ENCODE measurements at places on chromosomes 5 and 9. TPM values are rescaled to one million over a fixed set of nuclear protein-coding genes. Genes with fewer than 3 reads are reported as not detected.

RASGEF1C gene
- total RNA-seq = 0.30 TPM

PCDHA3 gene
- total RNA-seq = 0.05 TPM

DNA sequence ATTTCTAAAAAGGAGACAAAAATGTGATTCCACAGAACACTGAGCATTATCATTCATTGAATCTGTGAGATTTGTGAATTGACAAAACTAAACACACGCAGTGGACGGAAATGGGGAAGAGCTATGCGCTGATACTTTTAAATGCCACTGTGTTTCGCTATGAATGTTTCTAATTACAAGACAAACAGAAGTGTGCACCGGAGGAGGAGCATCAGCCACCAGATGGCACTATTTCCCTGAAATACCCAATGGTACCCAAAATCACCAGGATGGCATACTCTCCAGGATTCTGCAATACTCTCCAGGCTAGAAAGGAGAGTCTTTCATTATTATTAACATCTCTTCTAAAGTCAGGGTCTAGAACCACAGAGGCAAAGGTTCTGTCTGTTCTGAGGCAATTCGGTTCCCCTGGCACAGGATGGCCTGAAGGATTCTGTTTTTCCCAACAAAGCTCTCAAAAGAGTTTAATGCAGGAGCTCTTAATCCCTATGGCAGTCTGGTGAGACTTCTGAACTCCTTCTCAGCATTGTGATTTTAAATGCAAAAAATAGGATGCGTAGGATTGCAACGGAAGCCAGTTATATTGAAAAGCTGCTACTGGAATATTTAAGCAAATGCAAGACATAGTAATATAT, 13.8 kb upstream of the PUM3 start:
- DNase-seq = peak; percentile 59

GABRA1 gene
- not detected for total RNA-seq

- DNase-seq = no peak
Measured at GRCh38 chr9:77772646-77773045, 124.5 kb upstream of the GNA14 start.

- no peak for DNase-seq
Measured at GRCh38 chr5:145739843-145740242, 95.3 kb downstream of the PRELID2 start.

- no peak for DNase-seq
Measured at GRCh38 chr5:148962761-148963324, 100.0 kb downstream of the SH3TC2 start.

- DNase-seq = no peak
Measured at GRCh38 chr5:152634586-152634985, 229.5 kb upstream of the NMUR2 start.

TSSK1B gene
- total RNA-seq = not detected

GRCh38 chr5:37520811-37521210, 141.7 kb downstream of the WDR70 start:
- no peak for DNase-seq

ACOT12 gene
- total RNA-seq = 51.6 TPM

GRCh38 chr5:97073420-97073819, 69.0 kb downstream of the LIX1 start:
- DNase-seq = no peak

GRCh38 chr5:147805030-147805454, 22.5 kb upstream of the JAKMIP2 start:
- DNase-seq = no peak

- no peak for DNase-seq
Measured at GRCh38 chr5:125888358-125888757, 534.9 kb upstream of the GRAMD2B start.

DNA sequence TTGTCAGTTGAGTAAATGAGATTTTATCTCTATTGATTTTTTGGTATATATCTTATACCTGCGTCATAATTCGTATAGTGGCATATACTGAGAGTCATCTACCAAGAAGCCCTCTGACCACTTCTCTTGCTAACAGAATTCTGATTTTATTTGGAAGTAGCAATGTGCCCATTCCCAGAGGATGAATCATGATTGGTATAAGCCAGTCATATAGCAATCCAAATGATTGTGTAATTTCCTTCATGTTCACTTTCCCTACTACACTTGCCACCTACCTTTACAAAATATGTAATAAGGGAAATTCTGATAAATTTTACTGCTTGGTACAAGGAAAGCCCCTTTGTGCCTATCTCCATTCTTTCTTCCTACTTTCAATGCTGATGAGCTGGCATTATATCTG, 16.1 kb upstream of the ZNF462 start:
- DNase-seq = no peak

SOWAHA gene
- 1.7 TPM for total RNA-seq

- DNase-seq = no peak
Measured at GRCh38 chr9:77898864-77899263, 132.7 kb downstream of the GNAQ start.

DNA sequence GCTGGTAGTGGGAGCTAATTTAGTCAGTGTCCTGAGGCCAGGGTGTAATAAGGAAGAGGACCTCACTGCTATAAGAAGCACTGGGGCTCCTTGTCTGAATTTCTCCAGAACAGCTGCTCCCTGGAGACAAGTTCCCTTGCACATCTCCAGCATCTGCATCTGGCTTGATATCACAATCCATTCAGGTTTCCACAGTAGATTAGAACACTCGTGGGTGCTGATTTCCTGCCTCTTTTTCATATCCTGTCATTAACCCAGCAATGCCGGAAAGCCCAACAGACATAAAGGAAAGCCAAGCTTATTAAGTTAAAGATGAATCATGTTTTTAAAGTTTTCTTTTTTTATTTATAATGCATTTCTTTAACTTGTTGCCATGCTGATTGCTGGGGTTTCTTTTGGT, 232.3 kb upstream of the WWC1 start:
- DNase-seq = no peak

CAMK2A gene
- not detected for total RNA-seq

DNA sequence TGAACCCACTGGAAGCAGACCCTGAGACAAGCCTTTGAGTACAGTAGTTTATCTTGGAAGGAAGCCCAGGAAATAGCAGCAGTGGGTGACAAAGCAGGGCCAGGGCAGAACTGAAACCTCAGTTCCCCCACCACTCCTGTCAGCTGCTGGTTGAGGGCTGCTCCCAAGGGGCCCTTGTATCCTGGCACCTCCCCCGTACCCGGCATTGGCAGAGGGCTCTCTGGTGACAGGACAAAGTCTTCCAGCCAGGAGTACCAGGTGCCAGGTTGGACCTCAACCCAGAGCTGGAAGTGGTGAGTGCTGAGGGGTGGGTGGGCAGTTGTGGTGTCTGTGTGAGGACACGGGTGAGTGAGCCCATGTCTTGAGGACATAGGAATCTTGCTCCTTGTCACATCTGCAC, 123.3 kb downstream of the PHF2 start:
- DNase-seq = no peak

GRCh38 chr5:146015001-146015400, 78.6 kb downstream of the SH3RF2 start:
- DNase-seq = no peak

FOXI1 gene
- total RNA-seq = not detected

DNA sequence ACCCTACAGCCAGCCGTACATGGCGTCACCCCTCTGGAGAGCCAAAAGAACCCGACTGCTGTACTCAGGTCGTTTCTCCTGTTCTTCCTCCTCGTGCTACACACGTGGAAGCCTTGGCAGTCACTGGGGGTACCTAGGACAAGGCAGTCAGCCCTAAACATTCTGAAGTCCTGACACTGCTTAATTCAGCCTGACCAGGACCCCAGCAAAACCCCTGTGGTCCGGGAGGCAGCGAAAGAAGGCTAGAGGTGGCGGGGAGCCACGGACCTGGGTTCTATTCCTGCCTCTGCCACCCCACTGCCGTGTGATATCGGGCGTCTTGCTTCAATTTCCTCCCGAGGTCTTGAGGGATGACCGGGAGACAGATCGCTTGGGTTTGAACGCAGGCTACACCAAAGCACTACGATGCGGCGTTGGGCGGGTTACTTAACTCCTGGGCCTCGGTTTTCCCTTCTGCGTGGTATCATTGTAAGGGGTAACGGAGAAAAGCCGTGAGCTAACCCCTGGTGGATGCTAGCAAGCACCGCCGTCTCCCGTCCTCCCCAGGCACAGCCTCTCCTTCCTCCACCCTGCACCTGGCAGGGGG, 429 bp upstream of the ARL10 start:
- DNase-seq = no peak
